ENCODE measurements at places on chromosomes 12 and 14.

DNA sequence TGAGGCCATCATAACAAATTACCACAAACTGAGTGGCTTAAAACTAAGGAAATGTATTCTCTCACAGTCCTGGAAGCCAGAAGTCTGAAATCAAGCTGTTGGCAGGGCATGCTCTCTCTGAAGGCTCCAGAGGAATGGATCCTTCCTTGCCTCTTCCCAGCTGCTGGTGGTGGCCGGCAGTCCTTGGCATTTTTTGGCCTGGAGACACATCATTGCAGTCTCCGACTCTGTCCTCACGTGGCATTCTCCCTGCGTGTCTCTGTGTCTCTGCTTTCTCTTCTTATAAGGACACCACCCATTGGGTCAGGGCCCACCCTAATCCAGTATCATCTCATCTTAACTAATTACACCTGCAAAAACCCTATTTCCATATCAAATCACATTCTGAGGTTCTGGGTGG is 206.1 kb downstream of the SLC41A2 start:
- no peaks in the 10 kb centered on the region for H3K27me3 ChIP-seq
- H3K36me3 ChIP-seq: no peaks in the 10 kb centered on the region
- DNase-seq: no peak
- H3K27ac ChIP-seq: no peak overlapping the region
- no peak overlapping the region for H3K4me3 ChIP-seq
- peaks cover 6% of the 10 kb centered on the region for H3K4me1 ChIP-seq

- H3K4me3 ChIP-seq: no peak overlapping the region
- H3K27ac ChIP-seq: no peak overlapping the region
- H3K27me3 ChIP-seq: peaks cover 4% of the 10 kb centered on the region
- DNase-seq: no peak
- peaks cover 2% of the 10 kb centered on the region for H3K4me1 ChIP-seq
- no peaks in the 10 kb centered on the region for H3K36me3 ChIP-seq
These were observed 4.7 kb downstream of the ACVRL1 start for GRCh38 chr12:51911788-51912711.

GRCh38 chr12:32016680-32017482 is 57.7 kb downstream of the RESF1 start:
- H3K36me3 ChIP-seq: no peaks in the 10 kb centered on the region
- peaks cover 11% of the 10 kb centered on the region for H3K4me1 ChIP-seq
- H3K4me3 ChIP-seq: no peak overlapping the region
- no peaks in the 10 kb centered on the region for H3K27me3 ChIP-seq

DNA sequence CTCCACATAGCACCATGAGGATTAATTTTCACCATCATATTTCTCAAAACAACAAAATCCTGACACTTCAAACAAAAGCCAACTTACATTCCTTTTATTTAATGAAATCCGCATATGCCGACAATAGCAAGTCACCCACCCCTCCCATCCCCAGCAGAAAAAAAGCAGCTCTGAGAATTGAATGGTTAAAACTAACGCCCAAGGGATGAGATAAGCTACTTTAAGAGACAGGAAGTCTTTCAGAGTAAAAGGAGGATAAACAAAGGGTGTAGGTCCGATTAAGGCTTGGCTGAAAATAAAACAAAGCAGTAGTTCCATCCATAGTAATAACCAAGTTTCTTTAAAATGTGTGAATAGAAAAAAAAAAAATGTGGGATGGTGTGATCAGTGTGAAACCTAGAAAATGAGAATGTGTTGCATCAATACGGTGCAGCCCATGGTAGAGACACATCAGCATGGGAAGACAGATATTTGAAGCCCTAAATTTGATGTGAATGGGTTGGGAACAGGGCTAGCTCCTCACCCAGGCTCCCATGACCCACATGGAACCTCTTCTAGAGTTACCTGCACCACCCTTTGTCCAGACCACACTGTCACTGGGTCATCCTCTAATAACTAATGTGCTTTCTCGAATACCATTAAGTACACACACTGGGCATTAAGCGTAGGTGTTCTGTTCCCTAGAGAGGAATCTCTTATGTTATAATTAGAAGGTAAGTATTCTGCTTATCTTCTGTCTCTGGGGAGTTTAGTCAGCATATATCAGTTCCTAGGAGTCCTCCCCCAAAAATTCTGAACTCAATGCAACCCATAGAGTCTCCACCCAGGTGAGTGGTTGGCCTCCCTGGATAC is 31.7 kb downstream of the RTRAF start:
- H3K4me1 ChIP-seq: peaks cover 7% of the 10 kb centered on the region
- no peak for DNase-seq
- H3K27me3 ChIP-seq: no peaks in the 10 kb centered on the region
- no peaks in the 10 kb centered on the region for H3K36me3 ChIP-seq
- H3K4me3 ChIP-seq: no peak overlapping the region

GRCh38 chr14:102857444-102857843 is 65.0 kb upstream of the AMN start:
- H3K4me1 ChIP-seq: no peaks in the 10 kb centered on the region
- no peak overlapping the region for H3K4me3 ChIP-seq
- no peaks in the 10 kb centered on the region for H3K36me3 ChIP-seq
- no peak for DNase-seq
- H3K27me3 ChIP-seq: no peaks in the 10 kb centered on the region
- no peak overlapping the region for H3K27ac ChIP-seq

DNA sequence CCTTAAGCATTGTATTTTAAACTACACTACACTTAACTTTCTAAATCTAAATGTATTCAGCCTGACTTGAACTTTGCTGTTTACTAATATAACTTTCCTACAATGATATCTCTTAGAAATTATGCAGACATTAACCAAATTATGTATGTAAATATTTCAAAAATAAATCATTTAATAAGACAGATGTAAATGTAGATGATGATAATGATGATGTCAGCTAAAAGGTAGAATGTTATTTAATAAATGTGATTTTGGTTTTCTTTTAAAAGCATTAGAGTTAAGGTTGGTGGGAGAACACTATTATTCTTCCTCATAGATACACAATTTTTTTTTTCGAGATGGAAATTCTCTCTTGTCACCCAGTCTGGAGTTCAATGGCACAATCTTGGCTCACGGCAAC is 10.1 kb downstream of the TAS2R43 start:
- H3K4me1 ChIP-seq: no peaks in the 10 kb centered on the region
- DNase-seq: no peak
- no peaks in the 10 kb centered on the region for H3K27me3 ChIP-seq
- no peak overlapping the region for H3K4me3 ChIP-seq
- H3K36me3 ChIP-seq: no peaks in the 10 kb centered on the region

DNA sequence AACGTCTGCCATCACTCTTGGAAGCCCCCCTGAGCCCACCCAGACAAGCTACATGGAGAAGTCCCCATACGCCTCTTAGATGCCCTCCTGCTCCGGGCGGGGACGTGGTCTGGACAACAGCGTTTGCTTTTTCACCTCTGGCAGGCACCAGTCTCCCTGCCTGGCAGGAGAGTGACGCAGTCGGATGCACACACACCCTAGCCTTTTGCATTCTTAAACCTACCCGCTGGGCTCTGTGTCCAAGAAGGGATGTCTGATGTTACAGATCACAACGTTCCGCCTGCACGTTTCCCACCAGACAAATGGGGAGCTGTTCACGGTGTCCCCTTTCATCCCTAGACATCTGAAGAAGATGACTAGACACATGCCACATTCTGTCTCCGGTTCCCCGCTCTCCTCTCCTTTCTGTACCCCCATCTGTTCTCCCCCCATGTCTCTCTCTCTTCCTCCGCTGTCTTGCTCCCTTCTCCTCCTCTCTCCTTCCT is 100.2 kb downstream of the RIMBP2 start:
- no peak overlapping the region for H3K4me3 ChIP-seq
- H3K27ac ChIP-seq: no peak overlapping the region
- no peaks in the 10 kb centered on the region for H3K4me1 ChIP-seq
- H3K36me3 ChIP-seq: no peaks in the 10 kb centered on the region

- no peaks in the 10 kb centered on the region for H3K27me3 ChIP-seq
- no peak overlapping the region for H3K4me3 ChIP-seq
- DNase-seq: no peak
- H3K36me3 ChIP-seq: no peaks in the 10 kb centered on the region
- H3K4me1 ChIP-seq: no peaks in the 10 kb centered on the region
These were observed 49.2 kb upstream of the DICER1 start for GRCh38 chr14:95206534-95206933.

- H3K27me3 ChIP-seq: no peaks in the 10 kb centered on the region
- H3K36me3 ChIP-seq: no peaks in the 10 kb centered on the region
- peaks cover 24% of the 10 kb centered on the region for H3K4me1 ChIP-seq
- DNase-seq: no peak
- H3K27ac ChIP-seq: peak overlapping the region; percentile 39
These were observed 1.3 kb upstream of the TEAD4 start for GRCh38 chr12:2957816-2958431.

DNA sequence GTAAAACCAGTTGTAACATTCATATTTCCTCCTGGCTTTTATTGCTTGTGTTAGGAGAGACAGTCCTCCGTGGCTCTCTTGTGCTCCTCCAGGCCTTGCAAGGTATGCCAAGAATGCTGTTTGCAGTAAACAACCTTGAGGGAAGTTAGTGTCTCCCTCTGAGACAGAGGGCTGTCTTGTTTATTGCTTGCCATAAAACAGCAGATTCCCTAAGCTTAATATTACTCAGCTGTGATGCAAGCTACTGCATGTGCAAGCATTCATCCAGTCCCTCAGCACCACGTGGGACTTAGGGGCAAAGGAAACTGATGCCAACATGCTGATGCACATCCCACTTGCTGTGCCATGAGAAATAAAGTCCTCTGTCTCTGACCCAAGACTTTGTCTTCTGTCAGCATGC is 6.6 kb downstream of the POMT2 start:
- no peak overlapping the region for H3K4me3 ChIP-seq
- no peaks in the 10 kb centered on the region for H3K27me3 ChIP-seq
- no peak for DNase-seq
- peak overlapping the region; percentile 73 for H3K27ac ChIP-seq

GRCh38 chr12:111904446-111904975 is 62.5 kb downstream of the MAPKAPK5 start:
- H3K27ac ChIP-seq: no peak overlapping the region
- peaks cover 9% of the 10 kb centered on the region for H3K36me3 ChIP-seq
- H3K27me3 ChIP-seq: no peaks in the 10 kb centered on the region
- H3K4me1 ChIP-seq: no peaks in the 10 kb centered on the region
- H3K4me3 ChIP-seq: no peak overlapping the region

GRCh38 chr12:124191024-124191359 is 103.9 kb upstream of the RFLNA start:
- H3K27me3 ChIP-seq: no peaks in the 10 kb centered on the region
- H3K27ac ChIP-seq: no peak overlapping the region
- H3K4me3 ChIP-seq: no peak overlapping the region
- H3K36me3 ChIP-seq: no peaks in the 10 kb centered on the region

DNA sequence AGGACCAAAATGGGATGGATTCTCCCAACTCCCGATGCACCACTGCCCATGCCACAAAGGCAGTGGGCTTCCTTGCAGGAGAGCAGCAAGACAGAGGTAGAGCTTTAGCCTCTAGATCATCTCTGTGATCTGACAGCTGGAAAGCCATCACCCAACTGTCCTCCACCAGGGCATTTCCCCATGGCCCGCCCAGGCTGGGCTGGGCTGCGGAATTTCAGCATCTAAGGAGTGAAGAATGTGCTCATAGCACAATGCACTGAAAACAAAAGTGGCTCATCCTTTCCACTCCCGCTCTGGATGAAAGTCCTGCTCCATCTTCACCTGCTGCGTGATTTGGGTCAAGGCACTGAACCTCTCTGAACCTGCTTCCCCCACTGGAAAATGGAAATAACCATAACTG is 5.6 kb downstream of the SYNE3 start:
- no peak for DNase-seq
- H3K4me1 ChIP-seq: peaks cover 13% of the 10 kb centered on the region
- H3K27me3 ChIP-seq: peaks cover 12% of the 10 kb centered on the region
- no peak overlapping the region for H3K27ac ChIP-seq
- H3K4me3 ChIP-seq: no peak overlapping the region
- H3K36me3 ChIP-seq: no peaks in the 10 kb centered on the region

- H3K27me3 ChIP-seq: no peaks in the 10 kb centered on the region
- H3K27ac ChIP-seq: no peak overlapping the region
- peaks cover 13% of the 10 kb centered on the region for H3K36me3 ChIP-seq
- DNase-seq: no peak
These were observed 2.0 kb downstream of the ATN1 start for GRCh38 chr12:6929466-6930452.

DNA sequence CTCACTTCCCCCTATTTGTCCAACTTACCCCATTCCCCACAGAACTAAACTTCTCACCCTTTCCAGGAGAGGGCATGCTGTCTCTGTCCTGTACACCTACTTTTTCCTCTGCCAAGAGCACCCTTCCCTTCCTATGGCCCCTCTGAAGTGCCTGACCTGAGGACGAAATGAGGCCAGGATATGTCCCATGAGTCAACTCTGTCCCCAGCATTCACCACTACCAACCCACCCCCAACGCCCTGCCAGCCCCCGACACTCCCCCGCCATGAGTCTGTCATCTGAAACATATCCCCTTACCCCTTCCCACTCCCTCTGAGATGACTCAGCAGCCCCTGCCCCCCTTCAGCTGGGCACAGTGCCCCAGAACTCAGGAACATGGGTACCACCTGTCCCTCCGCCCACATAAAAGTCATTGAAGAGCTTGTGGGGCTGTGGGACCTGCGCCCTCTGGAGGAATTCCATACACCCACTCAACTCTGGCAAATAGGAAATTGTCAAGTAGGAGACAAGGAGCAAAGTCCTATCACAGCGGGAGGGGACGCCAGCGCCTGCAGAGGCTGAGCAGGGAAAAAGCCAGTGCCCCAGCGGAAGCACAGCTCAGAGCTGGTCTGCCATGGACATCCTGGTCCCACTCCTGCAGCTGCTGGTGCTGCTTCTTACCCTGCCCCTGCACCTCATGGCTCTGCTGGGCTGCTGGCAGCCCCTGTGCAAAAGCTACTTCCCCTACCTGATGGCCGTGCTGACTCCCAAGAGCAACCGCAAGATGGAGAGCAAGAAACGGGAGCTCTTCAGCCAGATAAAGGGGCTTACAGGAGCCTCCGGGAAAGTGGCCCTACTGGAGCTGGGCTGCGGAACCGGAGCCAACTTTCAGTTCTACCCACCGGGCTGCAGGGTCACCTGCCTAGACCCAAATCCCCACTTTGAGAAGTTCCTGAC is 26.3 kb downstream of the ITGA7 start:
- H3K4me1 ChIP-seq: no peaks in the 10 kb centered on the region
- H3K27me3 ChIP-seq: no peaks in the 10 kb centered on the region
- H3K36me3 ChIP-seq: peaks cover 4% of the 10 kb centered on the region
- no peak overlapping the region for H3K4me3 ChIP-seq
- peak; percentile 61 for DNase-seq

DNA sequence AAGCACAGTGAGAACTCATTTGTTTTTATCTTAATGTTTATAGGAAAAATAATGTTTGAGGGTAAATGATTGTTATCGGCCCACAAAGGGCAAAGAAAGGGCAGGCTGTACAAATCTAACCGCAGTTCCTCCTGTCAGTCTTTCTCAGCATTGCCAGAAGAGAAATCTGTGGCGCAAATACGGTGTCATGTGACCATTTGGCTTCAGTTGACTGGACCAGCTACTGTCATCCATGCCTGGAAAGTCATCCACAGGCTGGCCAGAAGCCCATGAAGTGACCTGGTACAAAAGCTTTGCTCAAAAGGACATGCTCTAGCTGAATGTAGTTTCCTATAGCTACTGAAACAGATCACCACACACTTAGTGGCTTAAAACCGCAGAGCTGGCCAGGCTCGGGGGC is 43.6 kb downstream of the HCAR2 start:
- H3K4me1 ChIP-seq: no peaks in the 10 kb centered on the region
- no peaks in the 10 kb centered on the region for H3K36me3 ChIP-seq
- DNase-seq: no peak
- H3K27me3 ChIP-seq: no peaks in the 10 kb centered on the region
- no peak overlapping the region for H3K4me3 ChIP-seq
- no peak overlapping the region for H3K27ac ChIP-seq
